ENCODE measurements at places on chromosomes 7 and 10.
A peak's percentile ranks its signal among the peaks of the same experiment; 100 is the strongest.

GRCh38 chr10:33327751-33328150, 6.7 kb downstream of the NRP1 start:
- no peak for DNase-seq

DNA sequence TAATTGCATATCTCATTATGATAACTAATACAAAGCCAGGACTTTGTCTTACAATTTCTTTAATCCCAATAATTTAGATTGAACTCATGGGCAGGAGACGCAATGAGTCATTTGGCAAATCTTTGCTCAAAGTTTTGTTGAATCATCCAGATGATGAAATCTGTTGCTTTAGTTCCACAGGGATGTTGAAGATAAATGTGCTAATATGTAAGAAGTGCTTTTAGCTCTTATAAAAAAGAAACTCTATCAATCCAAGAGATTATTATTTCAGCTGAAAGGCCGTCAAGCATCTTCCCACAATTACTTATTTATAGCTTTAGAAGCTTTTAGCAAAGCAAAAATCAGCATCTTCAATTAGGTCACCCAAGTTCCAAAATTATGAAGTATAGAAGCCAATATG, 36.8 kb upstream of the ANK3 start:
- no peak for DNase-seq

DNA sequence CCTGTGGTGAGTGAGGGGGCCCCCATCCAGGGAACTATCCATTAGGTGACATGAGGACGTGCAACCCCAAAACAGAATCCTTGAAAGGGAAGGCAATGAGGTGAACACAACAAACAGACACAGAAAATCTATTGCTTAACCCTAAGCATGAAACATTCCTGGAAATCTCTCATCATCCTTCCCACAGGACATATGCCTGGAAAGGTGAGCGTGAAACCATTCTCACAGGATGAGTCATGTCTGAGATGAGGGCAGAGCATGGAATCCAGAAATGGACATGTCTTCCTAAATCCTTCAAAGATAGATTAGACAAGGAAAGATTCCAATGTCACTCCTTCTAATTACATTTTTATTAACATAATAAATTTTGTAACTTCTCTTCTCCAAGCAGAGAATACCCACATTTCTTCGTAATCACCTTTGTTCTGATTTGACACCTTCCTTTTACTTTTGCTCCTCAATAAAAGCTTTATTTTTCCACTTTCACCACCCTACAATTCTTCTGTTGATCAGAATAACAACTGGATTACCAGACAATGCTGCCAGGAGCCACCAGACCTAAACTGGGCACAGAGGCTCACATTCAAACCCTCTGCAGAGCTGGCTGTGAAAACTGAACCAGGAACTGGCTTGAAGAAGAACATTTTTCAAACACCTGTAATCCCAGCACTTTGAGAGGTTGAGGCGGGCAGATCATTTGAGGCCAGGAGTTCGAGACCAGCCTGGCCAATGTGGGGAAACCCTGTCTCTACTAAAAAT, 67.2 kb downstream of the COBL start:
- DNase-seq: no peak

DNA sequence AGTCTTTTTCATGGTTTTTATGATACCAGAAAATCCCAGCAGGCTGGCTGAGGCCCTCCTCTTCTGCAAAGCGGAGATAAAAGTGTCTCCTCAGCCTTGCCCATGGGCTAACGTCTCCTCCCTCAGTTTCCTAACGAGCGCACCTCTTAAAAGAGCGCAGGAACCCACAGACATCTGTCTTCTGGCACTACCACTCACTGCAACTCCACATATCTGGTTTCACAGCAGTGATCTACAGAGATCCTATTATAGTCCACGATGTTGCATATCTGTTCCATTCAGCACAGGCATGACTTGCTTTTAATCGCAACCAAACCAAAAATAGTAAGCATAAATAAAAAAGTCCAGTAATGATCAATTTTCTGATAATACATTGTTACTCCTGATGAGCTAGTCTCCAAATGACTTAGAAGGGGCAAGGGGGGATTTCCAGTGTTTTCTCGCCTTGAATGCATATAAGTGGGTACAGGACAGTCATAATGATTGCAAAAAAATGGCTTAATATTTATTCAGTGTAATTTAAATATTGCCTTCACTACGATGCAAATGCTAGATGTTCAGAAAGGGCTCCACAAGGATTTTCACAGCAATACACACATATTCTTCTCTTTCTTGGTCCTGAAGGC, 20.9 kb downstream of the ANKRD22 start:
- DNase-seq: no peak

DNA sequence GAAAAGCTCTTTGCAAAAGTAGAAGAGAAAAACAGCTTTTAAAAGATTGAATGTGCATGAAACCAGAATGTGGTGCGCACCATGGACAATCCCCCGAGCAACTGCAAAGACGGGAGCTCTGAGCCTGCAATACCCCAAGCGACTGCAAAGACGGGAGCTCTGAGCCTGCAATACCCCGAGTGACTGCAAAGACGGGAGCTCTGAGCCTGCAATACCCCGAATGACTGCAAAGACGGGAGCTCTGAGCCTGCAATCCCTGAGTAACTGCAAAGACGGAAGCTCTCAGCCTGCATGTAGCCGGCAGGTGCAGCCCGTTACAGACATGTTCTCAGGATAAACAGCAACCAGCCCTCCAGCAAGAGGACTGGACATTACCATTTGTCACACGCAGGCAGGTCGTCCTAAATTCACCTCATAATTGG, 6.2 kb downstream of the ZNF775 start:
- no peak for DNase-seq

- no peak for DNase-seq
These were observed 176.3 kb downstream of the PKD1L1 start for GRCh38 chr7:47771990-47772360.

DNA sequence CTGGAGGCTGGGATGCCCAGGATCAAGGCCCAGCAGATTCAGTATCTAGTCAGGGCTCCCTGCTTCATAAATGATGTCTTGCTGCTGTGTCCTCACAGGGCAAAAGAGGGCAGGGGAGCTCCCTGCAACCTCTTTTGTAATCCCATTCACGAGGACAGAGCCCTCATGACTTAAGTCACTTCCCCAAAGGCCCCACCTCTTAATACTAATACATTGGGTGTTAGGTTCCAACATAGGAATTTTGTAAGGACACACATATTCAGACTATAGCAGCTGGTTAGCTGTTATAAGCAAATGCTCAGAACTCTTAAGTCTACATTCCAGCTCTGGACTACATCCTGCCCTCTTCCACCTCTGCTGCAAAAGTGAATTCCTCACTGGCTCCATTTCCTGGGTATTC, 63.0 kb downstream of the VOPP1 start:
- peak; percentile 3 for DNase-seq

Measured in AML-193 (cell line).